Nasal cavity respiratory epithelium epithelial cell of viscerocranial mucosa (primary cell): ENCODE measurements at places on chromosomes 1 and 21. TPM values are rescaled to one million over a fixed set of nuclear protein-coding genes. Genes with fewer than 3 reads are reported as not detected.

ZNF697 gene
- total RNA-seq = 8.5 and 12.6 TPM in 2 replicates

FCMR gene
- 0.34 and 0.36 TPM in 2 replicates for total RNA-seq

ARHGAP29 gene
- 10.4 and 20.5 TPM in 2 replicates for total RNA-seq

LCE3C gene
- not detected in 2 replicates for total RNA-seq

EDARADD gene
- total RNA-seq = 2.4 and 10.0 TPM in 2 replicates

SPRR3 gene
- total RNA-seq = 67.3 and 122 TPM in 2 replicates

COG2 gene
- total RNA-seq = 21.5 and 34.5 TPM in 2 replicates

NBPF6 gene
- total RNA-seq = under 0.01 TPM in 1 of 2 replicates, not detected in the other

TNFRSF9 gene
- 0.64 and 2.7 TPM in 2 replicates for total RNA-seq

TSPEAR gene
- not detected in 2 replicates for total RNA-seq

DNALI1 gene
- total RNA-seq = under 0.01 and 0.43 TPM in 2 replicates

AMY1B gene
- total RNA-seq = not detected in 2 replicates

NUCKS1 gene
- total RNA-seq = 110 and 126 TPM in 2 replicates

TFF3 gene
- 0.21 TPM in 1 of 2 replicates, not detected in the other for total RNA-seq

SPRR4 gene
- not detected in 2 replicates for total RNA-seq

KRTAP15-1 gene
- total RNA-seq = not detected in 2 replicates

LRRC53 gene
- total RNA-seq = not detected in 2 replicates

SYDE2 gene
- 7.9 and 9.6 TPM in 2 replicates for total RNA-seq

SH2D5 gene
- total RNA-seq = 39.8 and 51.6 TPM in 2 replicates

DCDC2B gene
- total RNA-seq = not detected in 2 replicates

MPL gene
- total RNA-seq = not detected in 2 replicates

APOBEC4 gene
- total RNA-seq = not detected in 2 replicates

LGR6 gene
- under 0.01 TPM in 1 of 2 replicates, not detected in the other for total RNA-seq

RAB42 gene
- under 0.01 and 0.21 TPM in 2 replicates for total RNA-seq

CATSPERE gene
- total RNA-seq = 0.34 and 0.43 TPM in 2 replicates

HIVEP3 gene
- under 0.01 and 1.2 TPM in 2 replicates for total RNA-seq

DPH2 gene
- total RNA-seq = 31.4 and 39.6 TPM in 2 replicates

SYT11 gene
- 0.34 and 0.36 TPM in 2 replicates for total RNA-seq

CCDC185 gene
- not detected in 2 replicates for total RNA-seq

OR2T2 gene
- not detected in 2 replicates for total RNA-seq
